ENCODE measurements at places on chromosomes 5 and 9.

- no peak for DNase-seq
Measured at GRCh38 chr5:38105801-38106200, 152.6 kb upstream of the EGFLAM start.

DNA sequence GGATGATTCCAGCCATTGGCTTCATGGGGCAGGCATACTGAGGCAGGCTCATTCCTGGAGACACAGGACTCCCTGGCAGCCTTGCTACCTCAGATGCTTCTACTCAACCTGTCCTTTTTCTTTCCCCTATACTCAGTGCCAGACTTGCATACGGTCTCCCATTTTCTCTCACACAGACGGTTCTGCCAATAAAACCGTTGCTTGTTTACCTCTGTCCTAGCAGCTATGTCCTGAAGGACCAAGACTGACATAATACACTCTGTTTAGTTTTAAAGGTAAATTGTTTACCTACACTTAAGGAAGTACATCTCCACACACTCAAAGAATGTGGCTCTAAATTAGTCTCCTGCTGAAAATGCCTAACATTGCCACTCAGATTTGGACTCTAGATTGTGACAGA, 151.0 kb upstream of the RFX3 start:
- no peak for DNase-seq

- no peak for DNase-seq
Measured at GRCh38 chr5:1791176-1791575, 8.5 kb downstream of the MRPL36 start.

DNA sequence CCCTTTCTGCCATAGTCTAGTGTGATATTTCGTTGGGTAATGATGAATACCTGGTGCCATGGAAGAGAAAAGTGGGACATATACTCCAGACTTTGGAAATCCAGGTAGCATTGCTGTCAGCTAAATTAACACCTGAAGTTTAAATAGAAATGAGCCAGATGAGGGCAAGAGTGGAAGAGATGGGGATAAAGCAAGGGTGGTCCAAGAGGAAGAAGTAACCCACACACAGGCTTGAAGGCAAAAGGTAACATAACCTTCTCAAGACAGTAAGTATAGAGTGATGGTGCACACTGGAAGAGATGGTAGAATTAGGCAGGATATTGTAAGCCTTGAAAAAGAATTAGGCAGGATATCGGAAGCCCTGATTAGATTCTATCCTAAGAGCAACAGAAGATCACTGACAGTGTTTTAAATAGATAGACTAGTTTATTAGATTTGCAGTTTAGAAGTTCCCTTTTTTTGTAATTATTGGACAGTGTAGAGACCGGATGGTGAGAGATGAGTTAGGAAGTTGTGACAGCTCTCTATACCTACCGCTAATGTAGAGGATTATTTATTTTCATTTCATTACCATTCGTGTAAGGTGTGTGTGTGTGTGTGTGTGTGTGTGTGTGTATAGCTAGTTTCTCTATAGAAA, 16.8 kb downstream of the ANXA1 start:
- no peak for DNase-seq

DNA sequence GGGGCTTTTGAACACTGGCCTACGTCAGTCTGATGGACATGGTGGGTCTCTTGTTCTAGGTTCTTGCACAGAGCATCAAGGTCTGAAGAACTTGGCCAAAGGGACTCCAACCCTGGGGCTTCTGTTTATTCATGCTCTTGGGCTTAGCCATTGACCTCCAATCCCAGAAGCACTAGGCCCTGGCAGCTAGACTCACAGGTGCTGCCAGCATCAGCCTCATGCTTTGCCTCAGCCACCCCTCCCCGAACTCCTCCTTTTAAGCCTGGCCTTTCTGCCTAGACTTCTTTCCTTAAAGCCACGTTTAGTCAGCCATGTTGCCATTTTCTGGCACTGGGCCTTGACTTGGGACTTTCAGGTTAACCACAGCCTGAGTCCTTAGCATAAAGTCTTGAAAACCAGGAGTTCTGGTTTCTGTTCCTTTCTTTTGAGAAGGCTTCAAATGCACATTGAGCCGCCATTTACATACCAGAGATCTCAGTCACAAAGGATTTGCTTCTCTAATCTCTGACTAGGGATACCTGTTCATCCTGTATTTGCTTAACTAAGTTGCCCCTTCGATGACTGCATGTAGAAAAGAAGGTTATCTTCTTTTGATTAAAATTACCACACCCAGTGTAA, 54.7 kb downstream of the ANGPTL2 start:
- no peak for DNase-seq

DNA sequence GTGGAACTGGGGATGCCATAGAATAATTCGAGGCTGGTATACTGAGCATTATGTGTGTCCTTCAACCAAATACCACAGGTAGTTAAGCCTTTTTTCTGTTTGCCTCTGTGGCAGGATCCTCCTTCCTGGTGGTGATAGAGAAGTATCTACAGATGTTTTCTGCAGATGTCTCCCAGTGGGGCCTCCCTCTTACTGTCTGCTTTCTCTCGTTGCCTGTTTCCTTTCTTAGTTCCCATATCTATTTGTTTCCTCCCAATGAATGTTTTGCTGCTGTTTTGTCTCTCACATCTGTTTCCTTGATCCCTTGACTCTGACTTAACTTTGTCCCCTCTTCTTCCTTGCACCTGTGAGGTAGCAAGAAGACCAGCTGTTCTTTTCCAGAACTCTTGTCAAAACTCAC, 130.9 kb upstream of the NUDT12 start:
- no peak for DNase-seq

DNA sequence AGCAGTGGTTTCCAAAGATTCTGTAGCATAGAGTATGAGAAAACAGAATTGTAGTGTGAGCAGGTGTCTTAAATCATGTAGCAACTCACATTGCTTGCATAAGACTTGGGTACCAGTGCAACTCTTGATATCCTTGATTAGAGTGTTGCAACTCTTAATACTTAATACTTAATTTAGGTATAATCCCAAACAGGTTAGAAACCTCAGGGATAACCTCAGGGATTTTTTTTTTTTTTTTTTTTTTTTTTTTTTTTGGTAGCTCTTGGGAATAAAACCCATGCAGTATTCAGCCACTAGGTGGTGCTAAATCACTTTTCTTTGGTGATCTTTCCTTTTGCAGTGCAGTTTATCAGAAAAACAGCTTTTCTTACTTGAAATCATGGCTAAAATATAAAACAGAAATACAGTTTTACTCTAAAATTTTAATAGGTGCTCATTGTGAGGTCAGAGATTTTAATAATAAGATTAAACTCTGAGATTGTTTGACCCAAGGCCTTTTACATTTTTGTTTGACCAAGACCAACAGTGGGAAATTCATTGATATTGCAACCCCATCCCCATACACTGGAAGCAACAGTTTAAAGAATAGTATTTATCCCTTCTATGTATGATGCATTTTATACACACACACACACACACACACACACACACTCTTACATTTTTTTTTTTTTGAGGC, 55.3 kb downstream of the ERAP1 start:
- DNase-seq: peak; percentile 31

GRCh38 chr9:110745676-110746075, 77.1 kb downstream of the MUSK start:
- DNase-seq: no peak

DNA sequence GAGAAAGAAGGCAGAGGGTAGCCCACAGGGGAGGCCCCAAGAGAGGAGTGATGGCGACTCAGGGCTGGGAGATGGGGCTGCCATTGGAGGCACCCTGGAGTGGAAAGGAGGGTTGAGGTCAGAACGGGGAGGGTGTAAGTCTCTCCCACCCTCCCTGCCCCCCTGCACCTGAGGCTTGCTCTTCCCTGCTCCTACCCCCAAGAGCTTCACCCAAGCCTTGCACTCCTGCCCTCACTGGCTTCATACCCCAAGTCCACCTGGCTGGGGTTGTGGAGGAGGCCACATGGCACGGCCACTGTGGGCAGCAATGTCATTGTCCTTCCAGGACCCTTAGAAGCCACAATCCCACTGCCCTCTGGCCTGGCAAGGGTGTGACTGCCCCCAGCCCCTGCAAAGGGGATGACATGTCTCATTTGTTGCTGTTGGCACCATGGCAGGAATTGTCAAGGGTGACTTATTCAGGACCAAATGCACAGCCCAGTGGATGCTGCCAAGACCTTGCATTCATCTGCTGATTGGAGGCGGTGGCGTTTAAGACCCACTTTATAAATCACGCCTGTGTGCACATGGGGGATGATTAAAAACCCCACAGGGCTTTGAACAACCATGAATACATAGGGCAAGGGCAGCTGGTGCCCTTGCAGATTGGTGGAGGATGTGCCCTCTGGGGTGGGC, 47.6 kb upstream of the RNU6ATAC start:
- no peak for DNase-seq

GRCh38 chr5:115033861-115034260, 135.8 kb downstream of the TRIM36 start:
- no peak for DNase-seq

DNA sequence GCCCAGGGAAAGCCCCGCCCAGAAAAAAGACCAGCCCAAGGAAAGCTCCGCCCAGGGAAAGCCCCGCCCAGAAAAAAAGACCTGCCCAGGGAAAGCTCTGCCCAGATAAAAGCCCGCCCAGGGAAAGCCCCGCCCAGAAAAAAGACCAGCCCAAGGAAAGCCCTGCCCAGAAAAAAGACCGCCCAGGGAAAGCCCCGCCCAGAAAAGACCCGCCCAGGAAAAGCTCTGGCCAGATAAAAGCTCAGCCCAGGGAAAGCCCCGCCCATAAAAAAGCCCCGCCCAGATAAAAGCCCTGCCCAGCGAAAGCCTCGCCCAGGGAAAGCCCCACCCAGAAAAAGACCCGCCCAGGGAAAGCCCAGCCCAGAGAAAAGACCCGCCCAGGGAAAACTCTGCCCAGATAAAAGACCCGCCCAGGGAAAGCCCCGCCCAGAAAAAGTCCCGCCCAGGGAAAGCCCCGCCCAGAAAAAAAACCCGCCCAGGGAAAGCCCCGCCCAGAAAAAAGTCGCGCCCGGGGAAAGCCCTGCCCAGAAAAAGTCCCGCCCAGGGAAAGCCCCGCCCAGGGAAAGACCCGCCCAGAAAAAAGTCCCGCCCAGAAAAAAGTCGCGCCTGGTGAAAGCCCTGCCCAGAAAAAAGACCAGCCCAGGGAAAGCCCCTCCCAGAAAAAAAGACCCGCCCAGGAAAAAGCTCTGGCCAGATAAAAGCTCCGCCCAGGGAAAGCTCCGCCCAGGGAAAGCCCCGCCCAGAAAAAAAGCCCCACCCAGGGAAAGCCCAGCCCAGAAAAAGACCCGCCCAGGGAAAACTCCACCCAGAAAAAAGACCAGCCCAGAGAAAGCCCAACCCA, 11.9 kb downstream of the GRIN1 start:
- DNase-seq: no peak

DNA sequence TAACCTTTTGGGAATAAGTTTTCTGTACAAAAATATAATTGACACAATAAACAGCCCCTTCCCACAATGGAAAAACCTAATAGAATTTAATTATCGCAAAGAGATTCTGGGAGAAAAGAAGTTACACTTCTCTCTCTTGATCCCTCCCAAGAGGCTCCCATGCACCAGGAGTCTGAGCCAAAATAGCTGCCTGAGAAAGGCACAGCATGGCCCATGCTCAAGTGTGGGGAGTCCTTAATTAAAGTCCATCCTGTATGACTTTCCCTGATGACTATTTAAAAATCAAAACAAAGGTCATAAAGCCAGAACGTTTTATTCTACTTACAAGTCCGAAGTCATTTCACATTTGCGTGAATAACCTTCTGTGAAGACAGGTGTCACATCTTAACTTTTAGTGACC, 155.1 kb downstream of the SPOCK1 start:
- DNase-seq: no peak

GRCh38 chr9:135647884-135648283, 8.5 kb upstream of the GLT6D1 start:
- DNase-seq: no peak

GRCh38 chr5:125874717-125875116, 548.5 kb upstream of the GRAMD2B start:
- no peak for DNase-seq

DNA sequence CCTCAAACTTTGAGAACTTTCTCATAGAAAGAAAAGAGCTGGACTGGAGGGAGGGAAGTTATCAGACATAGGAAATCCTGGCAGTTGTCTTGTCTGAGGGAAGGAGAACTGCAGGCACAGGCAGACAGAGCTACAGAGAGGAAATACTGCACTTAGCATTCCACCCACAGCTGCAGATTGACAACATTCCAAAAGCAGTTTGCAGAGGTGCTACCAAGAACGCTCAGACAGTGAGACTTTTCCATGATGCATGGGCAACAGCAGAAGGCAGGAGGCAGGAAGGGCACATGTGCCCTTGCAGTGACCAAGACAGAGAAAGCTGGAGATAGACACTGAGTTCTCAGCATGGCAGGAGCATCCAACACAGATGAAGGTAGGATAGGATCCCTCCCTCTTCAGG, 327.5 kb upstream of the ZNF462 start:
- DNase-seq: no peak

GRCh38 chr9:97514531-97514930, 13.1 kb downstream of the TMOD1 start:
- DNase-seq: no peak

DNA sequence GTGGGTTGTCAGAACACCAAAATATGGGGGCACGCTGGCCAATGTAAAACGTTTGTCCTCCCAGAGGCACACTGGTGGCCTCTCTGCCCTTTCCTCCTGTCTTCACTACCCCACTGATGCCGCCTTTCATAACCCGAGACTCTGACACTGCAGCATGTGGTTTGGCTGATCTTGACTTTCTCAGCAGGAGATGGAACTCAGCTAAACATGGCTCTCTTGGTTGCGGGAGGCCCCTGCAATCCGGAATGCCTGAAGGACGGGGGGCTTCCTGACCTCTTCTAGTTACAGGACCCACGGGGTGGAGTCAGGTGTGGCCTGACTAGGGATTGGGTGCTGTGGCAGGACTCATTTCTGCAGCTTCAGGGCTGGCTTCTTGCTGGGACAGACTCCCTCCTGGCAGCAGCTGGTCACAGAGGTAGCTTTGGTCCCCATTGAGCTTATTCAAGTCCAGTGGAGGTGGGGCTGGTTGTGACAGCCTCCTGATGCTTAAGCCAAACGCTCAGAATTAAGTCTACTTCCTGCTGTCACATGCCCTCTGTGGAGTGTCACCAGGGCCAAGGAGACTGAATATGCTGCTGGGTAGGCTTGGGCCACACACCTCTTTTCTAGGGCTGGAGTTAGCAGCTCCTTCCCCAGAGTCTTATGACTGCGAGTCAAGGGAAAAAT, 44.2 kb downstream of the NXNL2 start:
- DNase-seq: no peak

DNA sequence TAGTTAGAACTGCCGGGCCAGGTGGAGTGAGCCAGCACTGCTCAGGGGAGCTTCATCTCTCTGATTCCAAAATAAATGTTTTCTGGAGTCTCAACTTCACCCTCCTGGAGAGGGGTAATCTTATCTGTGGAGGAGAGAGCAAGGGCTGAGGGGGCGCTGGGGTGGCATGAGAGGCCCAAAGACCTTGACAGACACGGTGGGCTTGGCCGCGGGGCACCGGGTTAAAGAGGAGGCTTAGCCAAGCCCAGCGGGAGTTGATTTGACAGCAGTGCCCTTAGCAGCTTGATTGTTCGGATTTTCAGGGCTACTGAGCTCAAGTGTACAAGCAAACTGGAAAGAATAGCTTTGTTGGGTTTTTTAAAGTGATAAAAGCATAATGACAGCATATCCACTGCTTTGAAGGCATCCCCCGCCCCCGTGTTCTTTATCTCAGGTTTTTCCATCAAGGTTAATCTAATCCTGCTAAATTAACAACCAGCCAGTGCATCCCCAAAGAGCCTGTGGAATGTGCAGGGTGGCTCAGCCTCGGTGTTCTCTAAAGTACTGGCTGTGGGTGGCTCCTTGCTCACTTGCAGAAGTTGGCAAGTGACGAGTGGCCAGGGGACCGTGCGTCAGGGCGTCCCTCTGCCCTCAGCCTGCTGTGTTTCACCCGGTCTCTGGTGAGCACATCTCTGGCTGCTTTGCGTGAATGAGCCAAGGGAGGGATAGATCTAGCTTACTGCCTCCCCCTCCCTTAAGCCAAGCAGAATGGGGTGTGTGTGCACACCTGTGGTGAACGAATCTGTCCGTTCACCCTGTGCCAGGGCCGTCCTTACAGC, 5.5 kb downstream of the QRFP start:
- DNase-seq: no peak

Measured in fibroblast of skin of left quadriceps (primary cell).